ENCODE measurements at places on chromosomes 2 and 18.
A peak's percentile ranks its signal among the peaks of the same experiment; 100 is the strongest.

GRCh38 chr2:150484461-150485021 lies 2.9 kb downstream of the RND3 start:
- no peak for DNase-seq

DNA sequence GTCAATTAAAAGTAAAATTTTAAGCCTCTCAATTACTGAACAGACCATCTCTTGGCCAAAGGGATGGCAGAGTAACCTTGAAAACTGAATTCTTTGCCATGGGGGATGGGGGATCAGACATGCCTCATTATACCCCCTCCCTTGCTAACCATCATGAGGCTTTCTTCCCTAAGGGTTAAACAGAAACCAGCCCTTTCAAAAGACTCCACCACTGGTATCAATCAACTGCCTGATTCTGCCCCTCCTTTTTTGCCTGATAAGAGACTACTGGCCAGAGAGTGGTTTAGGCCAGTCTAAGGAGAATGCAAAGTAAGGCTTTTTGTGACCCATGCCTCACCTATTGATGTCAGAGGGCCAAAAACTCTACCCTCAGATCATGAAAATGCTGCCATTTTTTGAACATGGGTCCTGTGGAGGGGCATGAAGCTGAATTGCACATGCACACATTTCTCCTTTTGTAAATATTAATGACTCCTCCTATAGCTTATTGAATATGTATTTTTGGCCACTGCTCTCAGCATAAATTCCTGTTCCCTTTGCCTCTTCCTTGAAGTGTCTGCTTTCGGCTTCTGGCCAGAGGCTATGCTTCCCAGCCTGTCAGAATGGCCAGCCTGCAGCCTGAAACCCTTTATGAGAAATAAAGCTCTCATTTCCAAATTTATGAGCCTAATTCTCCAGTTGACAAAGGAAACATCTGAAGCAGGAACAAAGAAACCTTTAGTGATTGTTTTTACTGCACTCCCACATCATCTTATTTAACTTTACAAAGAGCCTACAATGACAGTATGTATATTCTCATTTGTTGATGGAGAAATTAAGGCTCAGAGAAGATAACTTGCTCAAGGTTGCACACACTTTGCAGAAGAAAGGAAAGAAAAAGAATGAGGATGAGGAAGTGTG lies 270.7 kb upstream of the CELF4 start:
- no peak for DNase-seq

DNA sequence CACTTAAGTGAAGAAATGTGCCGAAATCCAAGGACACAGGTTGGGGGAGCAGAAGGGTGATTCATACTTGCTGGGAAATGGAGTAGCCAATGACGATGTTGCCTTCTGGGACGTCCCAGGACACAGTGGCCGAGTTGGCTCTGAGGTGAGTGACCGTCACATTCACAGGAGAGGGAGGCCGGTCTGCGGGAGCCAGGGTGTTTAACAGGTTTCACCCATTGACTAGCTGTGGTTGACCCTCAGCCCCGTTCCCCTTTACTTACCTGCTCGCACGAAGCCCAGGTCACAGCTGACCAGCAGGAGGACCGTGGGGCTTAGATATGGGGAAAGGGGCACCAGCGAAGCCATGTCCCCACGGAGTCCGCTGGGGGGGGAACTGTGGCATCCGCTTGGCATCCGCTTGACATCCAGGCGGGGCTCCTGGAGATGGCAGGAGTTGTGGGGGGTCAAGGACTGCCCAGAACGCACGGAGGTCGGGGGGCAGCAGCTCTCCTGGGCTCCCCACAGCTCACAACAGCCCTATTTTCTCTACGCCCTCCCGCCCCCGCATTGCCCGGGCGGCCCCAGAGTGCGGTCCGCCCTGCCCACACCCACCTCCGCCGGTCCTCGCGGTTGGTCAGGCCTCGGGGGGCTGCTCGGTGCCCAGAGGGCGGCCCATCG lies 586 bp downstream of the FNDC4 start:
- no peak for DNase-seq

- DNase-seq: no peak
These were observed 2.0 kb downstream of the GDF7 start for GRCh38 chr2:20668871-20669475.

- no peak for DNase-seq
These were observed 9.1 kb downstream of the CNNM4 start for GRCh38 chr2:96769814-96770213.

- DNase-seq: peak; percentile 8
These were observed 343.8 kb downstream of the SETBP1 start for GRCh38 chr18:45024357-45025088.

DNA sequence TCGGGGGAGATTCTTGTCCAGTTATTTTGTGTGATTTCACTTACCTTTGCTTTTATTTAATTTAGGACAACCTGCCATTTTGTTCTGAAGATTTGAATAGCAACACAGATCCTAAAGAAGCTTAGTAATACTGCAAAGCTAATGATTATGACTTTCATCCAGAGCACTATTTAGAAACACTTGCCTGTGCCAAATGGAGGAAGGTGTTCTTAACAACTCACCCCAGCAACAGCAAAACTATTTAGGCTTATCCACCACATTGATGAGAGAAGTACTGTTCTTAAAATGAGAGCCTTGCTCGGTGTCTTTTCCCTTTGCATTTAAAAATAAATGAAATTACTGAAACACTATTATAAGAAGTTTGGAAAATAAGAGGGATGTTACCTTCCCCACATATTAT lies 59.7 kb downstream of the RHBDD1 start:
- no peak for DNase-seq

- no peak for DNase-seq
These were observed 79.7 kb downstream of the PSMG2 start for GRCh38 chr18:12782521-12782920.

- peak; percentile 38 for DNase-seq
These were observed at the start of gene ZNF396 for GRCh38 chr18:35376742-35377695. TSS of gene ZNF396 (minus strand) at chr18:35377337. CDS start at chr18:35374292, 3,045 bp downstream.

GRCh38 chr2:154455866-154456265 lies 242.6 kb upstream of the KCNJ3 start:
- no peak for DNase-seq

DNA sequence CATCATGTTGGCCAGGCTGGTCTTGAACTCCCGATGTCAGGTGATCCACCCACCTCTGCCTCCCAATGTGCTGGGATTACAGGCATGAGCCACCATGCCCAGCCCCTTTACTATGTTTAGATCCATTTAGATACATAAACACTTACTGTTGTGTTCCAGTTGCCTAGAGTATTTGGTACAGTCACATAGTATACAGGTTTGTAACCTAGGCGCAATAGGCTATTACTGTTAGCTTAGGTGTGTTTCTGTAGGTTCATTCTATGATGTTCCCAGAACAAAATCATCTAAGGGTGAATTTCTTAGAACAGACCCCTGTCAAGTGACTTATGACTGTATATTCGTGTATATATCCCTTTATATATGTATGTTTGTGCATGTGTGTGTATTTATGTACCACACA lies 61.8 kb downstream of the MYCN start:
- DNase-seq: no peak

DNA sequence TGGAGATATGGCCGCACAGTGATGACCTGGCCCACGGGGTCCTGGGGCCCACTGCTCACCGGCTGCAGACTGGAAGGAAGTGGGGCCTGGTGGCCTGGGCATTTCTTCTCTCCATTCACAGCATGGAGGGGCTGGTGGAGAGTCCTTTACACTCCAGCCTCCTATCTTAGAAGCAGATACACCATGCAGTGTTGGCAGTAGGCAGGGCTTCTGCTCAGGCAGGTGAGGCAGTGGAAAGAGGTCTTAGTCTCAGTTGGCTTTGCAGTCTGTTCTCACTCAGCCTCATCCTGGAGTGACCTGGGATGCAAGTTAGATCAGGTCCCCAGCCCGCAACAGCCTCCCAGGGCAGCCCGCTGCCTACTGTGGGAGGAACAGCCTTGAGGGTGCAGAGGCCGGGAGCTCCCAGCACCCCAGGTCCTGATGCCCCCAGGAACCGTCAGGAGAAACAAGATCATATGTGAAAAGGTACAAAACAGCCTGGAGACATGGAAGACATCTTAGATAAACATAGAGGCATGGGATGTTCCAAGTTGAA lies 45.8 kb upstream of the OTOS start:
- DNase-seq: no peak

DNA sequence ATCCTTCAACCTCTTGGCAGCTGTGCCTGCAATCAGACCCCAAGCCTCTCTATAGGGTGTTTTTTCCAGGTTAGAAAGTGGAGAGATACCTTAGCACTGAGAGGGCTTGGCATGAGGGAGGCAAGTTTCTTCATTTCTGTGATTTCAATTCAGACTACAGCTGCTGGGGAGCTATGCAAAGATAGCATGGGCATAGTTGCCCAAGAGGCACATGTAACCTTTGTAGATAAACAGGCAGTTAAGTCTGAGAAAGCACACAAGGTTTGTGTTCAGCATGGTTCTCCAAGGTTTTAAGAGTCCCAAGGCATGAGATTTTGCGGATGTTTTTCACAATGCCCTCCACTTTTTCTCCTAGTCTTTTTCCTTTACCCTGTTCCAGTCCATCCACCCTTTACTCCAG lies 385.0 kb upstream of the ETAA1 start:
- DNase-seq: no peak

DNA sequence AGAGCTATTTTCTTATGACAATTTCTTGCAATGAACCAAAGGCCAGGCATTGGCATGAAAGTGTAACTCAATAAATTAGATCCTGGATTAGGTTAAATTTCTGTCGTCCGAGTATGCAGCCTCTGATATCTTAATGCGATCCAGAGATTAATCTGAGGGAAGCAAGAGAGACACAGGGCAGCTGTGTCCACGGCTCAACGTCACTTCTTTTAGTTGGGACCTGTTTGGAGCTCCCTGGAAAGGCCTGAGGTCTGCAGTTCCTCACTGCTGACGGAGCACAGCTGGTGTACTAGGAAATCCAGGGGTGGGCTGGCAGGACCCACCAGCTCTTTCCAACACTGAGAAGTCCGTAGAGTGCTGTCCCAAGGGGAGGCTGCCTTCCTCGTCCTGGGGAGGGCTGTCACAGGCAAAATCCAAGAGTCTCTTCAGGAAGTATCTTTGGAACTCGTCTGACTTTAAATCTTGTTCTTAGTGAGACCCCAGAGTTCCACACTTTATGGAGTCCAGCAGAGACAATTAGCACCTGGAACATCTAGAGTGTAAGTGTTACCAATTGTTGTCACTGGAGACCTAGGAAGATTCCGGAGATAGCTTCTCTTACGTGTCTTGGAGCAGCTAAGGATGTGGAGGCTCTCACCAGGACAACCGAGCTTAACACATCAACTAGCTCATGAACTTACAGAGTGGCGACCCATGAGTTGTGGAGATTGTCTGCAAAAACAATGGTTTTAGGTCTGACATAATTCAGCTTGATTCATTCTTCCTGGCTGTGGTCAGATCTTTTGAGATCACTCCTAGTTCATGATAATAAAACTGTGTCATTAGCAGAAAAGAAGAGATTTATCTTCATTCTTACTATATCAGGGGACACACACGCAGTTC lies 173.7 kb downstream of the ACKR3 start:
- DNase-seq: no peak

DNA sequence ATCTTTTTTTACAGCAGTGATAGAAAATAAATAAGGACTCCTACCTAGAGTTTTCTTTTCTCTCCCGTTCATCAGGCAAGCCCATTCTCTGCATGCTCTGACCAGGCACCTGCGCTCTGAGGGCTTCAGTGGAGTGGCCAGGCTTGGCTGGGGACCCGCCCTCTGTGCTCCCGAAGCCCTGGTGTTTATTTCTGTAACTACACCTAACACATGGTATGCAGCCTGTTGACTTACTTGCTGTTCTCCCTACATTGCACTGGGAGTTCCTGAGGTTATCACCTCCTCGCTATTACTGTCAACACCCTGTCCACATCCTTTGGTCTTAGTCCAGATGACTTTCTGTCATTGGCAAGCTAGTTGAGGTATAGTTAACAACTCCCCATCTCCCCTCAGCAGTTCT lies 317.7 kb downstream of the LPIN1 start:
- no peak for DNase-seq

GRCh38 chr18:35203067-35203466 lies 37.8 kb upstream of the ZNF397 start:
- DNase-seq: no peak

DNA sequence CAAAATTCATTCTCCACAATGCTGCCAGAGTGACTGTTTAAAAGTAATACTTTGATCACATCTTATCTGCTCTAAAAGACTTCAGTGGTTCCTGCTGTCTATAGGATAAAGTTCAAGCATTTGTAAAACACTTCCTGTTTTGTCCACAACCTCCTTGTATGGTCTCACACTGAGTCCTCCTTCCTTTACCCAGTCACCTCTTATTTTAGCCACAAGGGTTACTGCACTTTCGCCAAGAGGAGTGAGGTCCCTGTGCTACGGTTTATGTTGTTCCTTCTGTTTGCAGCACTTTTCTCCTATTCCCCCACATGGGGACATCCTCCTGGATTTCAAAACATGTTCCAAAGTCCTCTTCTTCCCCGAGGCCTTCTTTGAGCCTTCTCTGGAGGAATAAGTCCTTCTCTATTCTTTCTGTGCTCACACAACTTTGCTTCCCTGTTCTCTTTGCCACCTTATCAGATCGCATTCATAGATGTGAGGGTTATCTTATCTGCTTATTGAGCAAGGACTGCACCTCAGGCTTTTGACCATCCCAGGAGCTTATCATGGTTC lies 112.2 kb upstream of the NABP1 start:
- DNase-seq: no peak

GRCh38 chr18:24228667-24229041 lies 89.8 kb downstream of the CABYR start:
- no peak for DNase-seq

DNA sequence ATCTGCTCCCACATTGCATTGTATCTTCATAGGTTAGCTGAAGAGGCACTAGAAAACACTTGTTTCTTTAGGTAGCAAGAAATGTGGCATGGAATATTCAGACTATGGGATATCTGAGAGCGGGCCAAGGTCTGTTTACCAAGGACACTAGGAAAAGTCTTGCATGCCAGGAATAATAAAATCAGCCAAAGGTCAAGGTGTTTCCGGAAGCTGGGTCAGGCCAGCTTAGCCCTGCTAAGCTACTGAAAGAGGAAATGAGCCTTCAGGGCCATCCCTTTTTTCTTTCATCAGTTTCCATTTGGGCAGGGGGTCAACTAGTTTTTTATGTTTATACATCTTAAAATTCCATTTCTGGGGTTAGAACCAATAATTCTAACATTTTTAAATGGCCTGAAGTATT lies 101.1 kb downstream of the DPP4 start:
- DNase-seq: no peak

DNA sequence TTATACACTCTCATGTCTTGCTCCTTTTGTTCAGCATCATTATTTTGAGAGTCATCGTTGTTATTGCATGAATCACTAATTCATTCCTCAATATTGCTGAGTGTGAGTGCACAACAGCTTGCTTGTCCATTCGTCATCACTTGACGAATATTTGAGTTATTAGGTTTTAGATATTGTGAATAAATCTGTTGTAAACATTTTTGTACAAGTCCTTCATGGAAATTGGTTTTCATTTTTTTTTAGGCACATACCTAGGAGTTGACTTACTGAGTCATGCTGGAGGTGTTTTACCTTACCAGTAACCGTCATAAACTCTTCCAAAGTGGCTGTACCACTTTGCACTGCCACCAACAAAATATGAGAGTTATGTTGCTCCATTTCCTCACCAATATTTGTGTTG lies 84.2 kb upstream of the NCK2 start:
- DNase-seq: no peak

All from Jurkat, Clone E6-1 (cell line).